SW 1271 (cell line): ENCODE measurements at places on chromosomes 1 and 21.

GRCh38 chr1:83776913-83777757 is 221.8 kb downstream of the TTLL7 start:
- DNase-seq, result no peak

- DNase-seq, result no peak
Measured at GRCh38 chr21:36768496-36768895, 69.6 kb downstream of the SIM2 start.

- no peak for DNase-seq
Measured at GRCh38 chr1:180261524-180262155, 31.6 kb downstream of the LHX4 start.

GRCh38 chr1:236066054-236066453 is 1.2 kb upstream of the NID1 start:
- DNase-seq, result no peak

- no peak for DNase-seq
Measured at GRCh38 chr1:37037690-37038089, 3.4 kb upstream of the GRIK3 start.

- no peak for DNase-seq
Measured at GRCh38 chr1:151156515-151156819, at the start of gene TNFAIP8L2. Gene TNFAIP8L2 (plus strand): TSS chr1:151156649. CDS start chr1:151158698, 2,049 bp downstream.

GRCh38 chr21:43332861-43333297 is 94.1 kb downstream of the SIK1 start:
- no peak for DNase-seq
